Hepatocyte (in vitro differentiated cells): ENCODE measurements at places on chromosomes 1 and 21. TPM values are rescaled to one million over a fixed set of nuclear protein-coding genes. Genes with fewer than 3 reads are reported as not detected.

The FMO1 gene
- 49.4 and 51.2 TPM in 2 replicates for polyA plus RNA-seq

The LCA5L gene
- 1.8 and 2.4 TPM in 2 replicates for polyA plus RNA-seq

The GRHL3 gene
- 6.9 and 7.9 TPM in 2 replicates for polyA plus RNA-seq

The TEDDM1 gene
- not detected in 2 replicates for polyA plus RNA-seq

The HRNR gene
- polyA plus RNA-seq = not detected in 2 replicates

The DNM3 gene
- polyA plus RNA-seq = 0.39 TPM in 1 of 2 replicates, not detected in the other

The UBE2U gene
- polyA plus RNA-seq = 0.21 TPM in 1 of 2 replicates, not detected in the other

The KCNJ15 gene
- 0.27 and 0.88 TPM in 2 replicates for polyA plus RNA-seq

The RHEX gene
- polyA plus RNA-seq = 0.51 and 0.78 TPM in 2 replicates

The AMIGO1 gene
- polyA plus RNA-seq = 2.0 and 2.6 TPM in 2 replicates

The RPF1 gene
- 29.6 and 31.5 TPM in 2 replicates for polyA plus RNA-seq

- no peak for DNase-seq
Observed at GRCh38 chr1:93848350-93848883, 30.6 kb downstream of the DNTTIP2 start.

DNA sequence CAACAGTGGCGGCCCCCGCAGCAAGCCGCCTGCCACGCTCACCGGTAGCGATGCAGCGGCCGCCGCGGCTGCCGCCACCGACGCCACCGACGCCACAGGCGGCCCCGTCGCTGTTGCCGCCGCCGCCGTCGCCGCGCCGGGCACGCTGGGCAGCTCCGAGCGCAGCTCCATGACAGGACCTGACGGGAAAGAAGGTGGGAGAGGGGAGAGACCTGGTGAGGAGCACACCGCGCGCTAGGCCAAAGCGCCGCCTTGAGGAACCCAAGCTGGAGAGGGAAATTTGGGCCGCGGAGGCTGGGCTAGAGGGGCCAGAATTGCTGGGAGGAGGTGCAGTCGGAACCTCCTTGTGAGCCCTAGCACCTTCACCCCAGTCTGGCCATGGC is 1.9 kb downstream of the DMRTA2 start:
- no peak for DNase-seq

GRCh38 chr1:238951809-238952208 is 434.6 kb upstream of the CHRM3 start:
- peak; percentile 41 for DNase-seq

GRCh38 chr1:219412772-219413171 is 200.1 kb downstream of the ZC3H11B start:
- DNase-seq = no peak

- no peak for DNase-seq
Observed at GRCh38 chr1:199907361-199907760, 120.1 kb upstream of the NR5A2 start.

- no peak for DNase-seq
Observed at GRCh38 chr1:12416101-12416500, 186.3 kb downstream of the VPS13D start.

DNA sequence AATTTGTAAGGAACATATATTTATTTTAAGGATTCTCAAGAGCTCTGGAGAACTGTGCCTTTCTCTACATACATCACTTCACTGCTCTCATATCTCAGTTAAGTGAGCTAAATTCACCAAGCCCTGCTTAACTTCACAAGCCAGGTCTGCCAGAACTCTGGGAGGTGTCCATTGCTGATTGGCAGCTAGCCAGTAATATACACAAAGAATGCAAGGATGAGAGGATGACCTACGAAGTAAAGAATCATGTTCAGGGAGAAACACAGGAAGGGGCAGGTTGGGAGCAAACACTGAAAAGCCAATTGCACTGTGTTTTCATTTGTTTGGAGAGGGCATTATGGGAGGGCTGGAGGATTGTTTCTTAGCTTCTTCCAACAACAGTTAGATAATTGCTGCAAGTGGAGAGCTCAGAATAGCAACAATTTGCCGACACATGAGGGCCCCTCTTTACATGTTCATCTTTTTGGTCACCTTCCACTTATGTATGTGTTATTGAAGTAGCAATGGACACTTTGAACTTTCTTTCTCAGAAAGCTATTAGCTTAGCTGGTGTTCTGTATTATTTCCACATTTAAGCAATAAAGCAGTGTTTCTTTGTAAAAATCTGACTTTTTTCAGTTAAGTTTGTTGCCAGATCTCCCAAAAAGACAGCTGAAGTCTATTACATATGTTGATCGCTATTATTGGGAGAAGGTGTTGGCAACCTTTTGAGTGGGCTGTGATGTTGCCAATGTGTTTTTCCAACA is 254.8 kb downstream of the LTN1 start:
- DNase-seq = peak; percentile 57

DNA sequence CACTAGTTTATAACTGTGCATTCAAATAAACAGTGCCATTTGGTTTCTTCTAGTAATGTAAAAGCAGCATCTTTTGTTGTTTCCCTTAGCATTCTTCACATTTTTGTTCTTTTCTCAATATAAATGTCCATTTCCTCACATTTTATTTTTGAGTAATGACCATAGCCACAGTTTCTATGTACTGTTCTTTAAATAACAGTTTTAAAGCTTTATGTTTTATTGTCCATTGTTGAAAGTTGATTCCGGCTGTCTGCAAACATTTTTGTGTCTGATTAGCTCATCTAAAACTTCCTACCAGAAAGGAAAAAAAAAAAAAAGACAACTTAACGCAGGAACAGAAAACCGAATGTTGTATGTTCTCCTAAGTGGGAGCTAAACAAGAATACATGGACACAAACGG is 139.7 kb downstream of the MAGI3 start:
- DNase-seq = no peak

DNA sequence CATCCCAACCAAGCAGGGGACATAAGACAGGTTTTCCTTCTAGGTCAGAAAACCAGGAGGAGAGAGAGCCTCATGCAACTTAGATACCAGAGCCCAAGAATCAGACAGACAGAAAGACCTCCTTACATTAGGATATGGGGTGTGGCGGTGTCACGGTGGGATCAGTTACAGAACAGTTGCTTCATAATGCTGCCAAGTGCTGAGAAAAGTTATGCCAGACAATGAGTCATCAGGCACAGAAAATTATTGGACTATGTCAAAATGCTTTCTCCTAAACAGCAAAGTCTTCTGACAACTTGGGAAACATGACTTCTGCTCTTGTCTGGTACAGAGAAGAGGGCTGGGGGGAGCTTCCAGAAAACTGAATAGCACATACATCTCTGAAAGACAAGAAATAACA is 1120.2 kb upstream of the TMPRSS15 start:
- DNase-seq = no peak

DNA sequence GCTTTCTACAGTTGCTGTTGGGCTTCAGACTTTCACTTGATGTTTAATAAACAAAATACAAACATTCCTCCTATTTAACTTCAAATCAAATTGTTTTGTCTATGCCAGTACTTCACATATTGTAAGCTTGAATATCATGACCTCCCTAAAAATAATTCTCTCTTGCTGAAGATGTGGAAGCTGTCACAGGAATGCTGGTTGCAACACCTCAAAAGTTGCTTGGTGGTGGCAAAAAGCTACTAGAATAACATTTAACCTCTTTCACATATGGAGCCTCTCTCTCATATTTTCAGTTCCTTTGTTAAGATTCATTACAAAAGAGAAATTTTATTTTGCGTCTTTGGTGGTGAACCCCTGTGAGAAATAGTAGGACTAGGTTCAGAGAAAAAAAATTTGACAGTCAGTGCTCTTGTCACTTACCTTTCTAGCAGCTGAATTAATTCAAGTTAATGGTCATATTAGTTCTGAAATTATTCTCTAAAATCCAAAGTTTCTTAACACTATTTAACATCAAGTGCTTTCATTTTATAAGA is 25.5 kb upstream of the F13B start:
- no peak for DNase-seq

GRCh38 chr1:29123887-29124365 is at the start of gene TMEM200B:
Gene TMEM200B, minus strand, starts transcription at chr1:29123903. Its CDS starts 2,075 bp downstream, at chr1:29121828.
- DNase-seq = peak; percentile 67

- no peak for DNase-seq
Observed at GRCh38 chr1:109611308-109611990, 8.0 kb downstream of the GNAT2 start.

DNA sequence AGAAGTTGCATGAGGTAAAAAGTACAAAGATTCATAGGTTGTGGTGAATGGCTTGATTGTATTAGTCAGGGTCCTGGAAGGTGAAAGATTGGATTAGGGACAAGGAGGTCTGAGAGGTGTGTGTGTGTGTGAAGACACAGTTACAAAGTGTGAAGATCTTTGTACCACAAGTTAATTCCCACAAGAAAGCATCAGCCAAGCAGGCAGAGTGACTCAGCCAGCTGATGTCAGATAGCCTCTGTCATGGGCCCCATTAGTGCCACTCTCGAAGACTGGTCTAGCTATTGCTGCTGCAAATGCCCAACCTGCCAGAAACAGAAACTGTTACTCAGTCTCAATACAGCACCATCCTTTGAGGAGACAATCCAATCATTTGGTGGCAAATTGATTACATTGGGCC is 96.5 kb downstream of the DTL start:
- DNase-seq = peak; percentile 26

DNA sequence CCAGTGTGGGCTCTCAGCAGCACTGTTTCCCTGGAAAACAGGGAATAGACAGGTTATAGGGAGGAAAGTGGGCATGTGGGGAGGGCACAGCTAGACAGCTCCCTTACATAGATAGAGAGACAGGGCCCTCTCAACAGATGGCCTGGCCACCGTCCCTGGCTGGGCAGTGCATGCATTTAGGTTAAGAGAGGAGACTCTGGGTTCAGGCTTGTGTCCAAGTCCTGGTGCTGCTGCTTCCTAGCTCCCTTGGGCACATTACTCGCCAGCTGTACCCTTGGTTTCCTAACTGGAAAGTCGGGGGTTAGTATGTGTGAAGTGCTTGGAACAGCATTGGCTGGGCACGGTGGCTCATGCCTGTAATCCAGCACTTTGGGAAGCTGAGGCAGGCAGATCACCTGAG is 9.1 kb downstream of the PLOD1 start:
- no peak for DNase-seq

DNA sequence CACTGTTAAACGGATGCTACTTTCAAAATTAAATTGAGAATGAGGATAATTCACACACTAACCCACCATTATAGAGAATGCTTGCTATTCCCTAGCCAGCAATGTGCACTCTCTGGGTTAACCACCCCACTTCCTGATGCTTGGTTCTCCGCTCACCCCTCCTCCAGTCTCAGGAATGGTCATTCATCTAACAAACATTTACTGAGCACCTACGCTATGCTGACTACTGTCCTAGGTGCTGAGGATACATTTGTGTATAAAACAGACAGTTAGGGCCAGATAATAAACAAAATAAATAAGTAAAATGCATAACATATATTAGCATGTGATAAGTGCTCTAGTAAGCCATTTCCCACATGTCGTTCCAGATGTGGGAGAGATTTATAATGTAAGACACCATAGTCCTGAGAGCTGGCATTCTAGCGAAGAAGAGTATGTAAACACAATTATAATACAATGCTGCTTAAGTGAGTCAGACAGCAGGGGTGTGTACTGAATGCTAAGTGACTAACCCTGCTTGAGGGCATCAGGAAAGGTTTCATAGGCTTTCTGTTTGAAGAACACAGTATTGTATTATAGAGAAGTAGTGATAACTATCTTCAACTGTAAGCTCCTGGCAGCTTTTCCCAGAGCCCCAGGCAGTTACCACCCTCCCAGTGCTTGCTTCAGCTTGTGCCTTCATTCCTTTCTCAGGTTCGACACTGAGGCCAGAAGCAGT is 126.7 kb upstream of the CACHD1 start:
- DNase-seq = peak; percentile 63

GRCh38 chr1:100360790-100361510 is 8.6 kb downstream of the CDC14A start:
- DNase-seq = no peak

- DNase-seq = no peak
Observed at GRCh38 chr21:16055014-16055413, 325.2 kb downstream of the USP25 start.

DNA sequence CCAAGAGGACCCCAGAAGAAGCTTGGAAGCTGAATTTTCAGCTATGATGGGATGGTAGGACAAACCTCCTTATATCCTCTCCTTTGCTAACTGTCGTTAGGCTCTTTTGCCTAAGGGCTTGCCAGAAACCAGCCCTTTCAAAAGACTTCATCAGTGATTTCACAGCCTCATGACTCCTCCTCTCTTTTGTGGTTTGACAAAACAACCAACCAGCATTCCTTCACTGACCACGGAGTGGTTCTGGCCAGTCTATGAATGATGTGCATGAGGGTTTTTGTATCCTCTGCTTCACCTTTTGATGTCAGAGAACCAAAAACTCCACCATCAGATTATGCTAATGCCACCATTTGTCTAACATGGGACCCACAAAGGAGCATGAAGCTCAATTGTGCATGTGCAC is 116.9 kb upstream of the COA6 start:
- DNase-seq = no peak

DNA sequence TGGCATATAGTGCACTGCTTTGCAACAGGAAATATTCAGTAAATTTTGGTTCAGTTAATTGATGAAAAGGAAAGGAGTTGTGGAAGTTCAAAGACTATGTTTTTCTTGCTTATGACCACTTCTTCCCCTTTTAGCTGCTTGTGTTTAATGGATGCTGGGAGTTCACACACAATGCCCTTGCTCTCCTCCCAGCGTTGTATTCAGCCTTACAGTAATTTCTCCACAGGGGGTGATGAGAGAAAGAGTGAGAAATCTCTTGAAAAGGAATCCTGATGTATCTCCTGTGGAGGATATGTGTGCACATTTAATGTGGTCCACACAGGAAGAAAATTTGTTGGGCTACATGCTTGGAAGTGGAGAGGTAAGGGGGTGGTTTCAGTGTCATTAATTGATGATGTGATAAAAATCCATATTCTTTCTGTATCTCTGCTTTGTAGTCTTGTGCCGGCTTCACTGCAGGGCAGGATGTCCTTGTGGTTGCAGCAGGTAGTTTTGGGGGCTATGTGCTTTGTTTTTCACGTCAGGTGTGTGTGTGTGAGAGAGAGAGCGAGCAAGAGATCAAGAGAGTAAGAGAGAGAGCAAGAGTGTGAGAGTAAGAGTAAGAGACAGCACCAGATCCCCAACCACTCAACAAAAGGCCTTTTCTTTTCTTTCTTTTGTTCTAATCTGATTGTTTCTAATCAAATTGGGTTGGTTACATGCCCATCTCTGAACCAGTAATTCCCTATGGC is 204.4 kb downstream of the RWDD3 start:
- no peak for DNase-seq

- DNase-seq = no peak
Observed at GRCh38 chr1:240068961-240069360, 22.7 kb upstream of the FMN2 start.

- no peak for DNase-seq
Observed at GRCh38 chr1:3672231-3672970, 20.1 kb downstream of the TP73 start.

DNA sequence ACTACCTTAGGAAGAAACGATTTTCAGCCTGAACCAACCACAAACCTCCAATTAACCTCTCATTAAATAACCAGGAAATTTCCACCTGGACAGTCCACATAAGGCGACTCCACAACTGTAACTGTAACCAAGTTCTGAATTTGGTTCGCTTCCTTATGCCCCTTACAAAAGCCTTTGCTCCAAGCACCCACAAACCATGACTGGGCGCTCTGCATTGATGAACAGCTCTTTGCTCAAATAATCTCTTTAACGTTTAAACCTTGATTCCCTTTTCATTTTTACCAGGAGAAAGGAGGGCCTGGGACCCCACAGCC is 38.2 kb upstream of the ZNF124 start:
- no peak for DNase-seq
